ENCODE measurements at places on chromosomes 1 and 21.

DNA sequence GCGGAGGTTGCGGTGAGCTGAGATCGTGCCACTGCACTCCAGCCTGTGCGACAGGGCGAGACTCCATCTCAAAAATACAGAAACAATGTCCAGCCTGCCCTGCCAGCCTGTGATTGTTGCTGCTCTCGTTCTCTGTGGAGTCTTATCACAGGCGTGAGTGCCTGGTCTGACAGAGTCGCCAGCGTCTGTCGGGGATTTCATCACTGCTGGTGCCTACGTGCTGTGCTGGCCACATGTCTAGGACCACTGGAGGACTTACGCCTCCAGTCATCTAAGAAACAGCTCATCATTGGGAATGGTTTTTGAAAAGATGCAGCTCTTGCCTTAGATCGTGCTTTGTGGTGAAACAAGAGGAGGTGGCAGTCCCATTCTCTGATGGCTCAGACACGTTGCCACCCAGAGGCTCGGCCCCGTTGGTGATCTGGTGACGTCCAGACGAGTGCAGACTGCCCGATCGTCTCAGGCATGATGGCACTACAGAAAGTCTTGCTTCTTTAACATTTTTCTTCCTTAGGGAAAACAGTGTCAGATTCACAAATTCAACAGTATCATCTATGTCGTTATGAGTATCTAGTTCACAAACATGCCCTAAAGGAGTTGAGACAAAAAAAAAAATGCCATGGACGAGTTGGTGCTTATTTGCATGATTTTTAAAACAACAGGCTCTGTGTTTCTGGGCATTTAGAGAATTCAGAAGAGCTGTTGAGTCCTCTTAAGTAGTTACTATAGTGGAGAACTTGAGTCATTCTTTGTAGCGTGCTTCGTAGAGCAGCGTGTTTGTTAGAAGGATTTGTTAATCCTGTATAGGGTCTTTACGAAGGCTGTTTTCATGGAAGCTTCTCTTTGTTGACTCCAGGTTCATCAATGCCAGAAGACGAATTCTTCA lies 47.5 kb downstream of the CBS start:
- no peak for DNase-seq

- DNase-seq: no peak
These were observed 73.4 kb upstream of the TTC34 start for GRCh38 chr1:2874607-2875480.

GRCh38 chr1:207156826-207157225 lies 52.8 kb downstream of the C4BPA start:
- DNase-seq: no peak

GRCh38 chr1:7255303-7256058 lies 470.2 kb downstream of the CAMTA1 start:
- no peak for DNase-seq

- DNase-seq: no peak
These were observed 841.9 kb downstream of the LTN1 start for GRCh38 chr21:28150778-28151177.

DNA sequence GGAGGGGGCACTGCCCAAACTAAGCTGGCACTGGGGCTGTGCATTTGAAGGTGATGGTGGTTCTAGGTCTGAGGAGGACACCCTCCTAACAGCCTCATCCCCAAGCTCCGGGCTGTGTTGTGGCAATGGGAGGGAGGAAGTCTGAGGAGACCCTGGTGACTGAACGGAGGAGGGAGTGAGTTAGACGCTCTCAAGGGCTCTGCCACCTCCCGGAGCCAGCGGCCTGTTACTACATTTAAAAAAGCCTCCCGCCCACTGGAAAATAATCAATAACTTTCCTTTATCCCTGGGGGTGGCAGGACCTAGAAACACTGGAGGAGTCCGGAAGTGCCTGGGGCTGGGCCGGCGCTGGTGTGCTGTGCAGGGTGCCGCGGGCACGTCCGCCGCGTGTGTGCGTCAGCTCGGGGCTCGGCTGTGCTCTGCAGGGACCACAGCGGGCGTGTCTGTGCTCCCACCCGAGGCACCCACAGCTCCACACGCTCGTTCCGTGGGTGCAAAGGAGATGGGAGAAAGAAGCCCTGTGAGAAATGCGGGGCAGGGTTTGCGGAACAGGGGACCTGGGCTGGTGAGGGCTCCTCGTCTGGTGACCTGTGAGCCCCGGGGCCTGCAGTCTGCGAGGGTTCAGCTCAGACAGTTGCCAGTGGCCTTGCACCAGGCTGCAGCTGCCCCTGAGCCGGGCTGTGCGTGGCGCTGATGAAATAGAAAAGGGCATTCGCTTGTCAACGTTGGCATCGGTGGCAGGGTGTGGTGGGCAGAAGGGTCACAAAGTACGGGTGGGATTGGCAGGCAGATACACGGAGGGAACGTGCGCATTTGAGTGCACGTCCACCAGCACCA lies 5.3 kb downstream of the SAMD11 start:
- no peak for DNase-seq

- DNase-seq: no peak
These were observed 40.2 kb downstream of the ATP1B1 start for GRCh38 chr1:169146576-169147214.

DNA sequence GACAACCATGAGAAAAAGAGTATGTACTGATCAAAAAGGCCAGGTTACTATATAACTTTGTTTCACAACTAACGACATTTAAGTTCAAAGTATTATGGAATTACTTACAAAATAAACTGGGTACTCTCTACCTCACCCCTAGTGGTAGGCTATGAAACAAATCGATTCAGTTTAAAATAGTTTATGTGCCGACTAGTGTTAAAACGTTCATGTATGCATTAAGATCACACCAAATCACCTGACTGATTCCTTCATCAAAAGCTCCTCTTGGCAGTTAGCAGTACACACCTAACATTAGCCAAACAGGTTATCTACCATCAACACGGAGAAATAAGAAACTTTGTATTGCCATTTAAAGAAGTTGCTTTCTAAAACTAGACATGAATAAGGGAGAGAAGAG lies 137.1 kb downstream of the AKT3 start:
- no peak for DNase-seq

GRCh38 chr1:116532671-116533428 lies 38.0 kb downstream of the CD58 start:
- DNase-seq: no peak

- DNase-seq: no peak
These were observed at the start of gene CHIA for GRCh38 chr1:111290630-111291029. Gene CHIA, plus strand, starts transcription at chr1:111290851. Its CDS starts 19,617 bp downstream, at chr1:111310468.

GRCh38 chr1:38990386-38990737 lies 714 bp upstream of the AKIRIN1 start:
- no peak for DNase-seq

DNA sequence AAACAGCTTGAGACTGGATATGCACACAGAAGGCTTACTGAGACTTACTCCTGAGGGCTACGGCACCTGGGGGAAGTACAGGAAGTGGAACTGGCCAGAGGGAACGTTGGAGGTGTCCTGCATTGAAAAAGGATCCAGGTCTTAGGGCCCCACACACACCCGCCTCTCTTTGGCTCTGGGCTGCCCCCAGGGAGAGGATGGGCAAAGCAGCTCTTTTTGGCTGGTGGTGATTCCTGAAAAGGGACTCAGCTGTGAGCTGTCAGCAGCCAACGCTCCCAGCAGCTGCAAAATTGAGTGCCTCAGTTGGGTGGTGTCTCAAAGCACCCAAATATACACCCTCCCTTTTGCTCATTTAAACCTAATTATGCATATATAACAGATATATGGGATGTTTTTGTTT lies 213.2 kb downstream of the TNR start:
- no peak for DNase-seq

DNA sequence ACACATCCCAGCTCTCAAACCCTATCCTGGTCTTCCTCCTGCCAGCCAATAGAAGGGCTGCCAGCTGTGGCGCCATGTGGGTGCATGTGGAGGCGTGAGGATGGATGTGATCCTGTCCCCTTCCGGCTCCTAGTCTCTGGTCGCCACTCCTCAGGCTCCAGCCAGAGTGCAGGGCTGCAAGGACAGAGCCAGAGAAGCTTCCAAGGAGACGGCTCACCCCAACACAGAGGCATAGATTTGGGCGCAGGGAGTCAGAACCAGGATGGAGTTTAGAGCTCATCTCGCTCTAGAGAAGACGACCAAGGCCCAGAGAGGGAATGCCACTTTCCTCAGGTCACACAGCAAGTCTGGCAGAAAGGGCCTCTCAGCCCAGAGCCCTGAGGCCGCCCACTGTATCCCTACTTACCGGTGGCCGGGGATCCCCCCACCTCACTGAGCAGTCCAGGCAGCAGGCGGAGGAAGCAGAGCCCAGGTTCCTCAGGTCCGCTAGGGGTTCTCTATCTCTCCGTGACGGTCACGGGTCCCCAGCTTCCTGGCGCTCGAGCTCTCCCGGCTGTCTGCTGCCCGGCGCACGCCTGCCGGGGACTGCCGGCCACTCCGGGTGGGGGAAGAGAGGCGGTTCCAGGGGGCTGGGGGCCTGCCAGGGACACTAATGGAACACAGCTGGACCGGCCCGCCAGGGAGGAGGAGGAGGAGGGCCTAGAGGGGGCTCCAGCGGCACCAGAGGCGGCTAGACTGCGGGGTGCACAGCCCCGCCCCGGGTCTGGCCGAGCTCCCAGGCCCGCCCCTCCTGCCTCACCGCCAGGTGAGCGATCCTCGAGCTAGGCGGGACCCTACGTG lies at the start of gene COL16A1:
TSS of gene COL16A1 (minus strand) at position 587 of the 840 bp plus-strand sequence. CDS start 1,824 bp downstream, outside the sequence.
- no peak for DNase-seq

DNA sequence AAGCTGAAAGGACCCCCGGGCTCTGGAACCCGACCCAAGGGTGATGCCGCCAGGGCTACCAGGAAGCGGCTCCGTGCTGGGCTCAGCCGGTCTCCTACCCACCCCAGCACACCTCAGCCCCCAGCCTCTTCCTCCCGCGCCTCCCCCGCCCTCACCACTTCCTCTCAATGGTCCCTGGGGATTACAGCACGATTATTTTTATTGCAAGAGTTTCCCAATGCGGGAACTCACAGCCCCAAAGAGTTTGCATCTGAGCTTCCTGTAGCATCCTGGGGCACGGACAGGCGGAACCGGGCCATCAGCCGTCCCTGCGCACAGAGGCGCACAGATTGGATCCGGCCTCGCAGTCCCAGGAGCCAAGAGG lies 8.7 kb upstream of the SLX9 start:
- DNase-seq: no peak

Data from epithelial cell of proximal tubule (primary cell).